ENCODE measurements at places on chromosomes 7 and 10. TPM values are rescaled to one million over a fixed set of nuclear protein-coding genes. Genes with fewer than 3 reads are reported as not detected.

ODAD2 gene
- 38.7 TPM for total RNA-seq

- DNase-seq, result no peak
Measured at GRCh38 chr7:1267016-1267900, 34.6 kb downstream of the UNCX start.

- DNase-seq, result no peak
Measured at GRCh38 chr10:103969436-103969835, 2.5 kb downstream of the SLK start.

NME8 gene
- 1.7 TPM for total RNA-seq

TMEM213 gene
- 0.31 TPM for total RNA-seq

DNA sequence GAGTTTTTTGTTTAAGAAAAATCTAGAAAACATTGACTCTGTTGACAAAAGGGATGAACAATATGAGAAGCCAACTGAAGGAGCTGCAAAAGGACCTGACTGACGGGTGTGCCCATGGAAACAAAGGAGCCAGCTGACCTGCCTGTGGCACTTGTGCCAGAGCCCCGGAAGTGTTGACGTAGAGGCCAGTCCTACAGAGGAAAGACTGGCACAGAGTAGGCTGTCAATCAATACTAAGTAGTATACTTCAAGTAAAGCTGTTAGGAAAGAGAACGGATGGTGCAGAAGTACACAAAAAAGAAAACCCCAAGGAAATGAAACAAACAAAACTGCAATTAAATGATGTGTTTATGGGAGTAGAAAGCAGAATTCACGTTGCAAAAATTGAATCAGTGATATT is 19.0 kb upstream of the ABI1 start:
- no peak for DNase-seq

RELN gene
- total RNA-seq, result 5.8 TPM

GRCh38 chr7:88092676-88092999 is 127.2 kb downstream of the SRI start:
- DNase-seq, result no peak

CDHR3 gene
- total RNA-seq, result 7.5 TPM

GRCh38 chr10:34801097-34801733 is 13.9 kb downstream of the PARD3 start:
- DNase-seq, result peak; percentile 49

DNA sequence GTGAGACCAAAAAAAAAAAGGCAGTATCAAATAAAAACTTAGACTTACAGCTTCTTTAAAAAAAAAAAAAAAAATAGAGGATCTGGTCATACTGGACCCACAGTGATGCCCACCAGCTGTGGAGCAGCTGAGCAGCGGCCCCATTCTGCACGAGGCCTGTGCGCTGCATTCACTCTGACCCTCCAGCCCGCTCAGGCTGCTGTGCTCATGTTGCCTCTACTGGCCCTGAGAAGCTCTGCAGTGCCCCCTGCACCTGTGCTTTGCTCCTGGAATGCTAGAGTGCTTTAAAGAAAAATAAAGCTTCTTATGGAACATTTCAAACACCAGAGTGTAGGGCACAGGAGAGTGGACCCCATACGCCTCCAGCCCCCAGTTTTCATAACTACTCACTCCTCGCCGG is 33.2 kb downstream of the TMEM120A start:
- no peak for DNase-seq

EN2 gene
- total RNA-seq, result 1.6 TPM

- DNase-seq, result no peak
Measured at GRCh38 chr7:19296617-19297016, 151.4 kb upstream of the FERD3L start.

GRCh38 chr7:155746188-155746587 is 66.1 kb downstream of the SHH start:
- DNase-seq, result no peak

SMNDC1 gene
- total RNA-seq, result 16.4 TPM

COL1A2 gene
- total RNA-seq, result 866 TPM

DNA sequence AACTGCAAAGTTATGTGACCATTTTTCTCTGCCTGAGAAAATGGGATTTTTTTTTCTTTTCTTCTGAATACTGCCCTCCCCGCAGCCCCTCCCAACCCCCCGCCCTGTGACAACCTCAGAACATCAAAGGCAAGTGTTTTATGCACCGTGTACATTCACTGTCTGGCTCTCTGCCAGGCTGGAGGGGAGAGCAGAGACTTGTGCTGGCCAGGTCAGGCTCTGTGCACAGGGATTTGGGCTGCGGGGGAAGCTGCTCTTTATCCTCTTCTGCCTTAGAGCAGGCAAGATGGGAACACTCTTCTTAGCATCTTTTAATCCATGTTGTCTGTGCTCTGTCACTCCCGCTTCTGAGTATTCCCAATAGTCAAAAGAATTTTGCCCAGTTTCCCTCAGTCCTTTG is 195.1 kb downstream of the CCSER2 start:
- DNase-seq, result no peak

DNA sequence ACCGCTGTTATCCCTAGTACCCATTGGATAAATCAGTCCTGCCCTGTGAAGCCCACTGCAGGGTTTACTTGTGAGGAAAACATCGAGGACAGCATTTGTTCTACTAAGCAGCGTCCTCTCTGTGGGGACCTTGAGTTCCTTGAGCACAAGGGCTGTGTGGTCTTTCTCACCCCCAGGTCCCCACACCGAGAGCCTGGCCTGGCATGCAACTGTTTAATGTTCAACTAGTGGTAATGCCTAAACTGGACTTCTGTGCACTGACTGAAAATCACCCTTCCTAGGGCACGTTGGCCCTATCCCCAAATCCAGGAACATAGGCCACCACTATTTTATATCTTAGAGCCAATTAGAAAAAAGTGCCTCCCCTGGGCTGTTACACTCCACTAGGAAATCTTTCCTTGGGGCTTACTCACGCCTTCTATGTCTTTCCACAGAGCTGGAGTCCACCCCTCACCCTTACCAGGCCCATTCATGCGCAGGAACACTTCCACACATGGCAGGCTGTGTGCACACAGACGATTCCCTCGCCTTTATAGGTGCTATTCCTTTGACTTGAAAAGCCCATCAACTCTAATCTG is 1.7 kb upstream of the TMEM213 start:
- DNase-seq, result no peak

MUC3A gene
- total RNA-seq, result 1.6 TPM

- DNase-seq, result no peak
Measured at GRCh38 chr10:95728526-95728925, 27.4 kb upstream of the ENTPD1 start.

DNA sequence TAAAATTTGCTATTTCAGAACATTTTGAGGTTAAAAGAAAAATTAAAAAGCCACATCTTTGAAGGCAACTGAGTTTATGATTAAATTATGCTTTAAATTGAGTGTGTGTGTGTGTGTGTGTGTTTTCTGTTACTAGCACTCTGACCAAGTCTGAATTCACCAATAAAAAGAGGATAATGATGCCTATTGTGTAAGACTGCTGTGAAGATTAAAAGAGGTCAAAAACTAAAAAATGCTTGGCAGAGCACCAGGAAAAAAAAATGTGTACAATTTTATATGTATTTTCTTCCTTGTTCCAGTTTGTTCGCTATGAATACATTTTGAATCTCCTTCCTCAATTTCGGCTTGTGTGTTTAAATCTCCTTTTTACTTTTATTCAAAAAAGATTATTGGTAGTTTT is 316.6 kb upstream of the MAGI2 start:
- DNase-seq, result no peak

- no peak for DNase-seq
Measured at GRCh38 chr7:29033584-29033983, 75.5 kb upstream of the TRIL start.

DNA sequence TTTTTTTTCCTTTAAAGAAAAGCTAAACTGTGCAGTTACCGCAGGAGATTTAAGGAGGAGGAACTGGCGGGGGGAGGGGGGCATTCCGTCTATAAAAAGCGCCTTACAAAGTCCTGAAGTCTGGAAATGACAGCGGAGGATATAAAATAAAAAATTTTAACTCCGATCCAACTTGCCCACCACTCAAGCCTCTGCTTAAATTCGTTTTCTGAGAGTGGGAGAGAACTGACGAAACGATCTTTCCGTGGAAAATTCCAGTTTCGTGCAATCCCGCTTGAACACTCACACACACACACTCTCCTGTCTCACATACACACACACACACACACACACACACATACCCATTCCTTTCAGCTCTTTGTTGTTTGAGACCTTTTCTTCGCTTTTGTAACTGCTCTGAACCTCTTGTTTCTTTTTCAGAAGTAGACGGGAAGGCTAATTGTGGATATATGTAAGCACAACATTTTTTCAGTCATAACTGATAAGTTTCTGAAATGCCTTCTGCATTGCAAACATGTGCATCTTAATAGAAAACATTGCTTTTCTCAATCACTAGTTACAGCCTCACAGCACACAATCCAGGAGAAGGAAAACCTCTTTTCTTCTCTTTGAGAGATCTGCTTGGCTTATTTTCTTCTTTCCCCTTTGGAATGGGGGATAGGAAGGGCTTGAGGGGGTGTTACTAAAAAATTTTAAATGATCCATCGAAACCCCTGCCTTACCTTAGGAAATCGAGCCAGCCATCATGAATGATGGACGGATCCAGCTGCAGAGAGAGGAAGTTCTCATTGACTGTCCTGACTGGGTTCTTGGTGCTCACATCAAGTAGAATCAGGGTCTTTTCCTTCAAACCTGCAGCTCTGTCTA is 628 bp downstream of the HPSE2 start:
- DNase-seq, result no peak

- no peak for DNase-seq
Measured at GRCh38 chr10:132626761-132627665, 89.4 kb downstream of the INPP5A start.

- DNase-seq, result no peak
Measured at GRCh38 chr10:69037489-69037888, 48.9 kb downstream of the KIFBP start.

DNA sequence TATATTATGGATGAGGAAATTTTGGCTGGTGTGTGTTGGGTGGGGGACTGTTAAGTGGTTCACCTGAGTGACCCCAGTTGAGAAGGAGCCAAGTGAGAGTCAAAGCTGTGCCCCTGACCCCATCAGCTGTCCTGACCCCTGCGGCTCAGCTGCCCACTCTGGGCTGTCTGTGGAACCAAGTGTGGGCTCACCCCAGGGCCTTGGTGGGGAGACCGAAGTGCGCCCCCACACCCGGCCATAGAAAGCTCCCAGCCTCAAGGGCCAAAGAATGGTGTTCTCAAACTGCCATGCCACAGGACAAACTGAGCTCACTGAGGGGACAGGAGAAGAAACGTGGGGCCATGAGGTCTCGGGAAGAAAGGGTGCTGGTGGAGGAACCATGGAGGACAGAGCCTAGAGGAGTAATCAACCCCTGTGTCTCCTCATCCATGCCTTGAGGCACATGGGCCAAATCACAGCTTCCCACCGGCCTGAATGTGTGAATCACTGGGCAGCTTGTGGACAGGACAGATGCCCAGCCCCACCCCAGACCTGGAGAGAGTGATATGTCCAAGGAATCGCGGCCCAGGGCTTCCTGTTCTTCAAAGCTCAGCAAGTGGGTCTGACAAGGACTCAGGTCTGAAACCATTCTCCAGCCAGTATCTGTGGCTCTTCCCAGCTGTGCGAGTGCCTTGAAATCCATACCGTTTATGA is 86.2 kb upstream of the CACUL1 start:
- no peak for DNase-seq

DNA sequence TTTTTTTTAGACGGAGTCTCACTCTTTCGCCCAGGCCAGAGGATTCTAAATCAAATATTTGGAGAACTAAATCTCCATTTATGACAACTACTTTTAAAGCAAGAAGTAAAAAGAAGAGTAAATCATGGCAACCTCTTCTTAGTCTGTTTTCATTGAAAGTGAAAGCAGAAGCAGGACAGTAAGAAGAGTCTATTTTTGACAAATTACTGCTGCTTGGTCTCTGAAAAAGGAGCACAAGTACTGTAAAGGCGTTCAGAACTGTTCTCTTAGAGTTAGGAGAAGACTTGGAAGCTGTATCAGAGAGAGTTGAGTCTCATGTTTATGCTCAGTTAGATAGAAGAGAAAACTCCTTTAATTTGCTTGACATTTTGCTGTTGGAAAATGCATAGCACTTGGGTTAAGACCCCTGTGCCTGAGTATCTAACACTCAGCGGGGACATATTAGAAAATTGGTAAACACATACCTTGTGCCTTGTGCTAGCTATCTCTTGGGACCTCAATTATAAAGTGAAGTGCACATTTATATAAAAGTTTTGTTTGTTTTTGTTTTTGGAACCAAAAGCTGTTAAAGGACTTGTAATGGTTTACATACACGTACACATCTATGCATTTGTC is 433.0 kb downstream of the ANKRD7 start:
- DNase-seq, result no peak

NPTX2 gene
- 136 TPM for total RNA-seq
